Activated naive CD8-positive, alpha-beta T cell treated with anti-CD3 and anti-CD28 coated beads, Interleukin-2, amount 10 ng/mL, durations not matched to agents 7 days and 5 days (primary cell): ENCODE measurements at places on chromosomes 3 and 15. TPM values are rescaled to one million over a fixed set of nuclear protein-coding genes. Genes with fewer than 3 reads are reported as not detected.

- H3K36me3 ChIP-seq = no peaks in the 10 kb centered on the region
- DNase-seq = no peak
- no peak overlapping the region for H3K4me3 ChIP-seq
- no peak overlapping the region for H3K27ac ChIP-seq
- H3K27me3 ChIP-seq = peaks cover 51% of the 10 kb centered on the region
Measured at GRCh38 chr15:88804257-88804656, 1.0 kb downstream of the ACAN start.

DNA sequence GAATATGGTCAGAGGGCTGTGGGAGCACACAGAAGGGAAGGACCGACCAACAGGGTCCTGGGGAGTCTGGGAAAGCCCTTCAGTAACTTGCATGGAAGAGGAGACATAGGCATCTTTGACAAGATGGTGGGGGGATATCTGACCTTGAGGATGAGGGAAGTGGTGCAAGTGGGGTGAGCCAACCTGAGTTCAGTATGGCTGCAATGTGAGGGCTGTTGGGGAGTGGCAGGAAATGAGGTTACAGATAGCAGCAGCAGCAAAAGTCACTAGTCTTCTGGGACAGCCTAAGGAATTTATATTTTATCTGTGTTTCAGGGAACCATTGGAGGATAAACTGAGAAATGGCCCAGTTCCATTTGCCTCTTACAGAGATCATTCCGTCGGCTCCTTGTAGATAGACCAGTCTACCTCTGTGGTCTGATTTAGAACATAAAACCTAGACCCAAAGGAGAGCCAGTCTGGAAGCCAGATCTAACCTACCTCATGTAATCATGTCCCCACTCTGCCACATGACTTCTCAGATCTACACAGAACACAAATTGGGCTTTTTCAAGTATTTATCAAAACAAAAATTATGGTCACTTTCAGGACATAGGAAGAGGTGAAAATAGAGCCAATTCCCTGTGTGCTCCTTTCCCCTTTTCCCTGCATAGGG is 75.6 kb downstream of the ST6GAL1 start:
- H3K4me1 ChIP-seq = peaks cover 53% of the 10 kb centered on the region
- H3K36me3 ChIP-seq = peaks cover 53% of the 10 kb centered on the region
- H3K27ac ChIP-seq = peak overlapping the region; percentile 92
- no peak for DNase-seq
- peak overlapping the region; percentile 60 for H3K4me3 ChIP-seq
- H3K27me3 ChIP-seq = no peaks in the 10 kb centered on the region

DNA sequence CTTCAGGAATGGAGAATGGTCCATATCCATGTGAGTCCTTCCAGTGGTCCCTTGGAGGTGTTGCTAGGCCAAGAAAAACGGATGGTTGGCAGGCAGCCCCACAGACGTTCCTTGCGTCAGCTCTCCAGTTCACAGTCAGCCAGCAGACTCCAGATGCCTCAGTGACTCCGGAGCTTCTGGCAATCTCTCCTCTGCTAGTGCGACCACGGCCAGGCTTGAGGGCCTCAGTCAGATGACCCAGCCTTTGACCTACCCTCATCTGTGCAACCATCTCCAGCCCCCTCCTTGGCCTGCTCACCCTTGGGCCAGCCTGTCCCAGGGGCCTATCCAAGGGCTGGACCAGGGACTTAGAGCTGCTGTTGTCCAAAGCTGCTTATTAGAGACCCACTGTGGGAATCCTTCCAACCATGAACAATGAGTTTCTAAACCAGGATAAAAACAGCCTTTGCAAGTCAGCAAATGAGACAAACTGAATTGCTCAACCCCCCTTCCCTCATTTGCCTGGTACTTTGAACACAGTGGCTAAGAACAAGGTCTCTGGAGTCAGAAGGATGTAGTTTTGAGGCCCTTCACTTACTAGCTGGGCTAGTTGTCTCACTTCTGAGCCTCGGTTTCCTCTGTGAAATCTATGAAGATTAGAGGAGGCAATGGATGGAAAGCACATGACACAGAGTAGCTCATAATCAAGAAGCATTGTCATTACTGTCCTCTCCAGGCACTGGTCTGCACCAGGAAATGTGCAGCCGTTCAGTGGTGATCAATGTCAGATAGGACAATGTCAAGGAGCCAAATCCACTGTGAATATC is 44.8 kb downstream of the ANP32A start:
- peaks cover 6% of the 10 kb centered on the region for H3K4me1 ChIP-seq
- no peaks in the 10 kb centered on the region for H3K27me3 ChIP-seq
- H3K27ac ChIP-seq = no peak overlapping the region
- no peak overlapping the region for H3K4me3 ChIP-seq

DNA sequence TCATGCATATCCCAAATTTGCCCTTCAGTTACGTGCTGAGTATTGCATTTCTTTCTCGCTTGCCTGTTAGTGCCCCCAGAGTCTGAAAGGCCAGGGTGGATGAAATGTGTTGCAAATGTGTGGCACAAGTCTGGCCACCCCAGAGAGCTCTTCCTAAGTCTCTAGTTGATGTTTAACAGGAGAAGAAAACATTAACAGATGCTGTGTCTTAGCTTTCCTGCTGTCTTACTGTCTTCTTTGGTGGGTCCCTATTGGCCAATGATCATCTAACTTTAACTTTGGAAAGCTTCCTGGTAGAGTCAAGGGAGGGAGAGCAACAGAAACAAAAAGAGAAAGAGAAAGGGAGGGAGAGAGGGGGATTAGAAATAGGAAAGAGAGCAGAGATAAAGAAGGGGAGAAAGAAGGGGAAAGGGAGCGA is 76.7 kb upstream of the P3H2 start:
- peaks cover 15% of the 10 kb centered on the region for H3K27me3 ChIP-seq
- no peak overlapping the region for H3K4me3 ChIP-seq
- no peaks in the 10 kb centered on the region for H3K4me1 ChIP-seq
- no peaks in the 10 kb centered on the region for H3K36me3 ChIP-seq
- no peak overlapping the region for H3K27ac ChIP-seq
- no peak for DNase-seq

- H3K36me3 ChIP-seq = peaks cover 1% of the 10 kb centered on the region
- H3K4me3 ChIP-seq = no peak overlapping the region
- H3K4me1 ChIP-seq = no peaks in the 10 kb centered on the region
- H3K27ac ChIP-seq = no peak overlapping the region
- DNase-seq = no peak
Measured at GRCh38 chr3:149336925-149337324, 3.5 kb upstream of the TM4SF18 start.

DNA sequence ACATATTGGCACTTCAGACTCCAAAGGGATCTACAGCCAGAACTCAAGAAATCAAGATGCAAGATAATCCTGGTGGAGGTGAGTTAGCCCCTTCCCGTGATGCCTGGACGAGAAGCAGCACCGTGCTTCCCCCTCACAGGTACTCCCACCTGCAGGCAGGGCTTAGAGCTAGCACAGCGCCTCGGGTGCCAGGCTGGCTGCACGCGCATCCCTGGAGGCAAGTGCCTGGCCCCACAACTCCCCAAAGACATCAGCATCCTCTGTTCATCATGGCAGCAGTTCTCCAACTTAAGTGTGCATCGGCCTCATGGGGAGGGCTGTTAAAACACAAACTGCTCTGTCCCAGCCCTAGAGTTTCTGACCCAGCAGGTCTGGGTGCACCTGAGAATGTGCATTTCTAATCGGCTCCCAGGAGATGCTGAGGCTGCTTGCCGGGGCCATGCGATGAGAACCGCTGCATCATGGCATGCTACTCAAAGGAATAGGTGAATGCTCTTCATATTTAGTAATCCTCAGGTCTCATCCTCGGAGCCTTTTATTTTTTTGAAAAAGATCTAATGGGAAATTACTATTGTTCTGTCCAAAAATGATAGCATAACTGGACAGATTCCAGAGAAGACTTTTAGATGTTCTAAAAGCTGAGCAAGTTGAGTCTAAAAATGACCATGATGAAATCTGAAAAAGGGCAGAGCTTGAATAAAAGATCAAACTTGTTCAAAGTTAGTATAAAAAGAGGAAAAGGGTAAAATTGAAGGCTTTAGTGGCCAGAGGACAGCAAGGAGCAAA is 244.2 kb downstream of the ADAMTS17 start:
- no peak overlapping the region for H3K4me3 ChIP-seq
- no peaks in the 10 kb centered on the region for H3K36me3 ChIP-seq
- DNase-seq = no peak
- H3K4me1 ChIP-seq = no peaks in the 10 kb centered on the region

GRCh38 chr3:29741231-29741630 is 460.4 kb downstream of the RBMS3 start:
- H3K4me3 ChIP-seq = no peak overlapping the region
- no peak for DNase-seq
- no peaks in the 10 kb centered on the region for H3K36me3 ChIP-seq

DNA sequence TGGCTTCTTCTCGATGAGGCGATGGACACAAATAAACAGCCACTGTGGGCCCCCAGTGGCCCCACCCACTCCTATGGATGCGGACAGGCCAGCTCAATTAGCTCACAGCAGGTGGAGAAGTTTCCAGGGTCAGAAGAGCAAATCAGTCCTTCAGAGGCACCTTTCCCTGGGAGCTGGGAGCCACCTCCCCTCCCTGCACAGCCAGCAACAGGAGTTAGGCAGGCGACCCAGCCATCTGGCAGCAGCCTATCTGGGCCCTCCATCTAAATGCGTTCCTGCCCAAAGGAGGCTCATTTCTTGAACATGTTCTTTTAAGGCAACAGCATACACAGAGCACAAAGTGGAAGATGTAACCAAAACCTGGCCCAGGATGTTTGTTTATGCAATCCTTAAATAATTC is 211.9 kb upstream of the ARRDC4 start:
- H3K4me3 ChIP-seq = no peak overlapping the region
- no peak for DNase-seq

- no peak for DNase-seq
- H3K27me3 ChIP-seq = peaks cover 15% of the 10 kb centered on the region
- no peak overlapping the region for H3K4me3 ChIP-seq
- no peak overlapping the region for H3K27ac ChIP-seq
- H3K36me3 ChIP-seq = no peaks in the 10 kb centered on the region
Measured at GRCh38 chr3:150069633-150070032, 98.9 kb upstream of the PFN2 start.

DNA sequence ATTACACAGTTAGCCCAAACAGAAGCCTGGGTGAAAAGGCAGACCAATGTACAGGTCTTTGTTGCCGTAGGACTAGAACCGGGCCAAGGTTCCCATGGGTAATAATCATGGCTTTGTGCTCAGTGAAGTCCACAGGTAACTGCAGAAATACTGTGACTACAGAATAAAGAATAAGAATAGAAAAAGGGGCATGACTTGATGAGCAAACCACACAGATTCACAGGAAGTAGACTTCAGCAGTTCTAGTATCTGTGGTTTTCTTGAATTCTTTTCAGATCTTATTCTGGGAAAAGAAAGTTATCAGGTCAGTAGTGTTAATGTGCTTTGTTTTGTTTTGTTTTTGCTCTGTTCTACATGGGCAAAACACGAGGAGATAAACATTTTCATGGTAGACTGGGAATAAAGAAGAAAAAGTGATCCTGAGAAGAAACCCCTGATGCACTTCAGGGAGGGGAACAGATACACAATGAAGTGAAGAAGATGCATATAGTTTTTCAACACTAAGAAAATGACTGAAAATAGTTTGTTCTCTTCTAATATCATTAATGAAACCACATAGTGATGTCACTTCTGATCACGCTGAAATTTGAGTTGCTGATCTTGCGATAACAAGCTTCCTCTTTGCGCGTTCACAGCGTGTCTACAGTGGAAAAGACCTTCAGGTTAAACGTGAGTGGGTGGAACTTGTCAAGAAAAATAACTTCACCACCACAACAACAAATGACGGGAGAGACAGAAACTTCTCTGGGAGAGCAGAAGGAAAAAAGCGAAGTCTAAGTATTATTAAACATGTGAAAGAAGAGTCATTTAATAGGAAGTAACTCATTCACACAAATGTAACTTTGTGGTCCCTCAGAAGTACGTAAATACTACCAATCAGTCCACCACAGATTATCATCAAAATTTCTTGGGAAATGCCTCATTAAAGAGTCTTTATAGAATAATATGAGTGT is 315.8 kb upstream of the SATB1 start:
- peak overlapping the region; percentile 77 for H3K4me3 ChIP-seq
- no peaks in the 10 kb centered on the region for H3K27me3 ChIP-seq
- peaks cover 29% of the 10 kb centered on the region for H3K36me3 ChIP-seq
- H3K4me1 ChIP-seq = peaks cover 77% of the 10 kb centered on the region
- no peak for DNase-seq
- H3K27ac ChIP-seq = peak overlapping the region; percentile 96

DNA sequence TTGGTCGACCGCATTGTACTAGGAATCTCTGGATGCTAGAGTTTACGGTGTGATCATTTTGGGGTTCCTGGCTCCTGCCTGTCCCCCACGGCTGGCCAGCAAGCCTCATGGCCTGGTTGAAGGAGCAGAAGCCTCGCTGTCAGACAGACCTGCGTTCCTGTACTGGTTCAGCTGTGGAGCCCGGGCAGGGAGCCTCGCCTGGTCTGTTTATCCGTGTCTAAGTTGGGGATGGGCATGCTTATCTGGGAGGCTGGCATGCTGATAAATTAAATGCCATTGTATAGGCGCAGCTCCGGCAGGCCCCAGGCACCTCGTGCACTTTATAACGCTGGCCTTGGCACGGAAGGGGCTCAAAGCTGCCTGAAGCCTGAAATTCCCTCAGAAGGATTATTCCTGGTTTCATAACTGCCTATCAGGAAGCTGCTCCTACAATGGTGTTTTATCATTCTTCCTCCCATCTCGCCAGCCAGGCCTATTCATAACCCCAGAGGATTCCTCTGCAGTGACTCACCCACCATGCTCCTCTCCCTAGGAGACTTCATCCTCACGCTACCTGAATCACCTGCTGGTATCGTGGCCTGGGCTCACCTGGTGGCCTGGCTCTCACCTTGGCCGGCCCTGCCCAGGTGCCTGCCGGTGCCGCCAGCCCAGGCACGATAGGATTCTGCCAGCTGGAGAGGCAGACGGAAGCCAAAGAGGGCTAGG is 110.9 kb downstream of the ASB7 start:
- peaks cover 2% of the 10 kb centered on the region for H3K36me3 ChIP-seq
- H3K27ac ChIP-seq = no peak overlapping the region
- no peak overlapping the region for H3K4me3 ChIP-seq
- no peak for DNase-seq

- no peak overlapping the region for H3K4me3 ChIP-seq
- no peaks in the 10 kb centered on the region for H3K36me3 ChIP-seq
- H3K27ac ChIP-seq = no peak overlapping the region
- H3K4me1 ChIP-seq = no peaks in the 10 kb centered on the region
Measured at GRCh38 chr15:86903642-86904421, 824.2 kb downstream of the AGBL1 start.

DNA sequence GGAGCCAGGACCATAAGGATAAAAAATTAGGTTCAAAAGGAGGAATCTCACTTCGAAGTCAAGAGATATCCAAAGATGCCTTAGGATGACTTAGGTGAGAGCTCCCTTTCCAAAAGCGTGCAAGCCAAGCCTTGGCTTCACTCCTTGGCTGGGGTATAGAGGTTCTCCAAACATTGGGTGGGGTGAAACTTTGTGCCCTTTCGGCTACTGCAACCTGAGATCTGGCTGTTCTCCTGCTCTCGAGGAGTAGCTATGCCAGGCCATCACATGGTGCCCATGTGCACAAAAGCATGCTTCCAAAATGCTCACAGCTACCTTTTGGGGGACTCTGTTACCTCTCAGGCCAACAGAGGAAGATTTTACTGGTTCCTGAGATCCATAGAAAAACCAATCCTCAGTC is 373.8 kb downstream of the EPHB1 start:
- no peaks in the 10 kb centered on the region for H3K36me3 ChIP-seq
- H3K27ac ChIP-seq = no peak overlapping the region
- H3K27me3 ChIP-seq = peaks cover 5% of the 10 kb centered on the region
- no peak for DNase-seq
- no peak overlapping the region for H3K4me3 ChIP-seq
- H3K4me1 ChIP-seq = no peaks in the 10 kb centered on the region

DZIP3 gene
- 29.9 TPM for total RNA-seq
